ENCODE measurements at places on chromosomes 6 and 20.

- no peak for DNase-seq
These were observed 24.6 kb upstream of the ASF1A start for GRCh38 chr6:118869350-118869749.

- no peak for DNase-seq
These were observed 40.9 kb upstream of the CDH22 start for GRCh38 chr20:46349035-46349741.

DNA sequence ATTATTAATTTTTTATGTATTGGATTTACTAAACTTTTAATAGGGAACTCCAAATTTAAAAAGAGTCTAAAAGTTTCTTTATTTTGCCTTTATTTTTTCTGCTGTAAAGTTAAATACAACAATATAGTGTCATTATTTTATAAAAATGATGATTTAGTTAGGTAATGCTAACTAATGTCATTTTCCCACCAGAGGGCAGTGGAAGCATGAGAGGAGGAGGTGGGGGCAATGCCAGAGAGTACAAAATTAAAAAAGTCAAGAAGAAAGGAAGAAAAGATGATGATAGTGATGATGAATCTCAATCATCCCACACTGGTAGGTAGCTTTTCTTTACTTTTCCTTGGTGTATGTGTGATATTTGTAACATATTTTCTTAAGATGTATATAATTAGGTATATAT lies 20.2 kb upstream of the FHL5 start:
- DNase-seq: no peak

DNA sequence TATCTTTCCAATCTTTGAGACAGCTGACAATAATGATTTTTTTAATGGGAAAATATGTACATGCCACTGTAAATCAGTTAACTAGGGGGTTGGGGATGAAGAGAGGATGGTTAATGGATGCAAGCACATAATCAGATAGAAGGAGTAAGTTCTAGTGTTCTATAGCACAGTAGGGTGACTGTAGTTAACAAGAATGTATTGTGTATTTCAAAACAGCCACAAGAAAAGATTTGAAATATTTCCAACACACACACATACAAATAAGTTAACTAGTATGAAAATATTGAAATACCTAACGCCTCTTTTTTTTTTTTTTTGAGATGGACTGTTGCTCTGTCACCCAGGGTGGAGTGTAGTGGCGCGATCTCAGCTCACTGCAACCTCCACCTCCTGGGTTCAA lies 153.4 kb upstream of the SALL4 start:
- DNase-seq: no peak

DNA sequence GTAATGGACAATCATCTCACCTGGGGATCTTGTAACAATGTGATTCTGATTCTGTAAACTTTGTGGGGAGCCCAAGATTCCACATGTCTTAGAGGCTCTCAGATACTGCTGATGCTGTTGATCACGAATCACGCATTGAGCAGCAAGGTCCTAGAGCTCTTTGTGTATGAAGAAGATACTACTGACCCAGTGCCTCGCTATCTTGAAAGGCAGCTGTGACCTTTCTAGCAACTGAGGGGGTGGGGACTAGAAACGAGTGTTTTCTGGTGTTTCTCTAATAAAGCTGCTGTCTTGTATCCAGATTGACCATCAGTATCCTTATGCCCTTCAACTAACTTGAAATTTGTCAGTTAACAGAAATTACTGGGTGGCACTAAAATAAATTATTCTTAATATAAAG lies 142.9 kb downstream of the MTHFD1L start:
- no peak for DNase-seq

- DNase-seq: no peak
These were observed 8.9 kb upstream of the QKI start for GRCh38 chr6:163405412-163406309.

- DNase-seq: no peak
These were observed 86.9 kb upstream of the FRMD1 start for GRCh38 chr6:168165891-168166290.

- DNase-seq: no peak
These were observed 18.4 kb upstream of the RAMACL start for GRCh38 chr6:166604911-166605310.

GRCh38 chr6:24743265-24743943 lies 24.4 kb upstream of the C6orf62 start:
- DNase-seq: no peak

DNA sequence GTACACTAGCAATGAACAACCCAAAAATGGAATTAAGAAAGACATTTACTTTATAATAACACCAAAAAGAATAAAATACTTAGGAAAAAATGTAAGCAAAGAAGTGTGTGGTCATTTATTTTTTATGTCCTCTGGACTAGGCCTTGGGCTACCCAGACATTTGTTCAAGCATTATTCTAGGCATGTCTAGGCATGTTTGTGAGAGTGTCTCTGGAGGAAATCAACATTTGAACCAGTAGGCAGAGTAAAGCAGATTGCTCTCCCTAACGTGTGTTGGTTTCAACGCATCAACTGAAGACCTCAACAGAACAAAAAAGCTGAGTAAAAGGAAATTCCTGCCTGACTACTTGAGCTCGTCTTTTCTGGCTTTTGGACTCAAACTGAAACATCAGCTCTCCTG lies 84.5 kb downstream of the ANKEF1 start:
- no peak for DNase-seq

- DNase-seq: no peak
These were observed 118.8 kb downstream of the ZMYND8 start for GRCh38 chr20:47237715-47238114.

DNA sequence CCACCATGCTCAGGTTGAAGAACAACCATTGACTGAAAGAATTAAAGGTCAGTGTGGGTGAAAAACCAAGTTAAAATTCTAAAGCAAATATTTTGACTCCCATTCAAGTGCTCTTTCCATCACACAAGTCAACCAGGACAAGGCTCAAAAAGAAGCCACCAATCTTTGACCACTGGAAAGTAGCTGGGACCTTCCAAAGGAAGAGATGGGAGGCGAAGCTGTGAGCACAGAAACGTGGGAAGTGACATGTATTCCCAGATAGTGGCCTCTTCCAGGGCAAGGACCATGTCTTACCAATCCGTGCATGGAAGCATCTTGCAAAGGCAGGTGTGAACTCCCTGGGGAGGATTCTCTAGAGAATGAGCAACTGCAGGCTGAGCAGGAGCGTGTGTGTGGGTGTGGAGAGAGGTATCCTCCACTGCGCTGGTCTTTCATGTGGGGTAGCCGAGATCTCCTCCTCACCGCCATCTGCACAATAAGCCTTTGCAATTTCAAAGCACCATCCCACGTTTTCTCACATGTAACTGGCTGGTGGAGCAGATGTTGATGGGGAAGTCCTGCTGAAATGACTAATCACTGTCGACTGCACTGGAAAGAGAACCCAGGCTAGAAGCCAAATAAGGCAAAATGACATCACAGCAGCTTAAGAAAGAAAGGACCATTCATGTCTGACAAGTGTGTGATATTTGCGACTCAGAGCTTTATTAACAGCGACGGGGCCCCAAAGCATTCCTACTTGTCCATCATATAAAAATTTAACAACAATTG lies 189.4 kb upstream of the RREB1 start:
- no peak for DNase-seq

DNA sequence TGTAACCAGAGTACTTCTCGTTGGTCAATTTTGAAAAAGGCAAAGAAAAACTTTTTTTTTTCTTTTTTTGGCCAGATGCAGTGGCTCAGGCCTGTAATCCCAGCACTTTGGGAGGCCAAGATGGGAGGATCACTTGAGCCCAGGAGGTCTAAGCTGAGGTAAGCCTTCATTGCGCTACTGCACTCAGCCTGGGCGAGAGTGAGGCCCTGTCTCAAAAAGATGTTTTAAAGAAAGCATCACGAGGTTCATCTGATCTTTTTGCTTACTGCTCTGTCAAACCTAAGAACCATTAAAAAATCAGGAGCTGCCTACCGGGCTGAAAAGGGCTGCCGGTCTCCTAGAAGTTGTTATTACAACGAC lies 607 bp downstream of the LYRM2 start:
- no peak for DNase-seq

Measured in activated T-helper 1 cell treated with anti-CD3 and anti-CD28 coated beads, Interleukin-2, amount 50 U/mL, for 16 hours (primary cell).